Activated naive CD4-positive, alpha-beta T cell treated with anti-CD3 and anti-CD28 coated beads for 36 hours (primary cell): ENCODE measurements at places on chromosomes 12 and 14. TPM values are rescaled to one million over a fixed set of nuclear protein-coding genes. Genes with fewer than 3 reads are reported as not detected.
A peak's percentile ranks its signal among the peaks of the same experiment; 100 is the strongest.

FAM90A1 gene
- total RNA-seq, result 0.21 TPM

- no peaks in the 10 kb centered on the region for H3K4me1 ChIP-seq
- H3K4me3 ChIP-seq, result no peak overlapping the region
- no peak for DNase-seq
- H3K36me3 ChIP-seq, result peaks cover 2% of the 10 kb centered on the region
Observed at GRCh38 chr14:59406454-59407245, 58.5 kb downstream of the GPR135 start.

- no peak overlapping the region for H3K27ac ChIP-seq
- no peak for DNase-seq
- H3K27me3 ChIP-seq, result no peaks in the 10 kb centered on the region
- H3K4me3 ChIP-seq, result no peak overlapping the region
- peaks cover 8% of the 10 kb centered on the region for H3K4me1 ChIP-seq
Observed at GRCh38 chr12:104560881-104561280, 104.1 kb downstream of the CHST11 start.

DNA sequence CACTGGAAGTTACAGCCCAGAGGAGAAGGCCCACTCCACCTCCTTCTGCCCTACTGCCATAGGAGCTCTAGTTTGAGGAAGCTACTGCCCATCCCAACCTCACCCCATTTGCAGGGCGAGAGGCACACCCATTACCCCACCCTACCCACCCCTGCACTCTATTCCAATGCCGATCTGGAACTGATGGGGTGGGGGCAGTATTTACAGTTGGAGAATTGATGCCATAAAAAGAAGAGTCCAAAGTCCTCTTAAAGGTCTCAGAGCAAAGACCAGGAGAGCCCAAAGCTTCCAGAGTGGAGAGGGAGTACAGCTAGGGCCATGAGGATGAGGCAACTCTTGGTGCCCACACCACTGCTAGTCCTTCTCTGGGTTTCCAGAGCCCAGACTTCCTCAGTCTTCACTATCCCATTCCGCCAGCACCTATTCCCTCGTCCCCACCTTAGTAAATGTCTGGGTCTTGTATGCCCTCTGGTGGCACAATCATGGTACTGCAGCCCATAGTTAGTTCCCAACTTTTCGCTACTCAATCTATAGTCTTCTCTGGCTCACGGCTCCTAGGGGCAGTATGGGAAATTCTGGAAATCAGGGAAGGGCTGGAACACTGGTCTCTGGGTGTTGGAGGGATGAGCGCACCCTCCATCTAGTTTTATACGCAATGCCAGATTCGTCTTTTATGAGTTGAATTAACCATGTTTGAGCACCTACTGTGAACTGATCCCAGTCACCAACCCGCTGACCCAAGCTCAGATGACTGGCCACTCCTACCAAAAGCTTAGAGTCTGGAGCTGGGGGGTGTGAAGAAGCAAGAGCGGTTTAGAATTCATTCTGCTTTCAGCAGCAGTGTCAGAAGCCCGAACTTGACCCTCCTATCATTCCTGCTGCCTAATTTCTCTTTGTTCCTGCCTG is 6.9 kb upstream of the ADCY6 start:
- DNase-seq, result peak; percentile 74
- H3K4me1 ChIP-seq, result no peaks in the 10 kb centered on the region
- no peak overlapping the region for H3K27ac ChIP-seq
- H3K4me3 ChIP-seq, result no peak overlapping the region
- H3K27me3 ChIP-seq, result peaks cover 7% of the 10 kb centered on the region
- no peaks in the 10 kb centered on the region for H3K36me3 ChIP-seq

IFNG-AS1 gene
- total RNA-seq, result 1.2 TPM

- H3K4me3 ChIP-seq, result peak overlapping the region; percentile 78
- H3K27me3 ChIP-seq, result no peaks in the 10 kb centered on the region
- peaks cover 35% of the 10 kb centered on the region for H3K36me3 ChIP-seq
- peak overlapping the region; percentile 61 for H3K27ac ChIP-seq
- no peak for DNase-seq
- peaks cover 47% of the 10 kb centered on the region for H3K4me1 ChIP-seq
Observed at GRCh38 chr12:6556857-6557256, 1.0 kb upstream of the IFFO1 start.

CCDC197 gene
- not detected for total RNA-seq

DNA sequence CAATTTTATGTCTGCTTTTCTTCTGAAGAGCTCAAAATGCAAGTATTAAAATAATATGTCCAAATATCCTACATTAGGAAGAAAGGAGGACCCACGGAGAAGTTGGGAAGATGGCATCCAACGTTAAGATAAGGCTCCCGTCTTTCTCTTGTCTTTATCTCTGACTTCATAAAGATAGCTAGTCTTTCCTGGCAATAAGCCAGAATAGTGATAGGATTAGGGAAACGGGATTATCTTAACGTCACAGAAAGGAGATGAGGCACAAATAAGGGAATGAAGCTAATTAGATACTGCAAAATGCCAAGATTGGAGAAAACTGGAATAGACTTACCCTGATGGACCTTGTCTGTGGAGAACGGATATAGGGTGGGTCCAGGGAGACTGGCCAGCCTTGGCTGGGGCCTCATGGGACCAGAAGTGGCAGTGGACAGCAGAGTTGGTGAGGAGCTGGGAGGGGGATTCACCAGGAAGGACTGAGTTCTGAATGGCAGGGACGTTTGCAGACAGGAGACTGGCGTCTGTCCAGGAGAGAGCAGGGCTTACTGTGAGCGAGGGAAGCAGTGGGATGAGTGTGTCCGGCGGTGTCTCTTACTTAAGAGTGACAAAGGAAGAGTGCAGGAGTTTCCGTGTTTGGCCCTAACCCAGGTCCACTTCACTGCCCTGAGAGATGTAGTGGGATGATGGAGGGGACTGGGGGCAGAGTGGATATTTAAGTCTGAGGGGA is 119.9 kb downstream of the CACNA1C start:
- H3K27me3 ChIP-seq, result peaks cover 2% of the 10 kb centered on the region
- no peak for DNase-seq
- no peak overlapping the region for H3K27ac ChIP-seq
- H3K4me1 ChIP-seq, result no peaks in the 10 kb centered on the region

DNA sequence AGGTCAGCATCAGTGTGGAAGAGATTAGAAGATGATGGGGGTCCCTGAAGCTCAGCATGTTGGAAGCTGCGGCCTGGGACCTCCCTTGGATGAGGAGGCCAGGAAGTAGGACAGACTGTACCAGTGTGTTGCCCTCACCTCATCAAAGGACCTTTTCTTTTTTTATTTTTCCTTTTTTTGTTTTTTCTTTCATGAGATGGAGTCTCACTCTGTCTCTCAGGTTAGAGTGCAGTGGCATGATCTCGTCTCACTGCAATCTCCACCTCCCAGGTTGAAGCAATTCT is 16.4 kb upstream of the FAM222A start:
- H3K4me1 ChIP-seq, result no peaks in the 10 kb centered on the region
- H3K27ac ChIP-seq, result no peak overlapping the region
- no peak overlapping the region for H3K4me3 ChIP-seq
- no peaks in the 10 kb centered on the region for H3K36me3 ChIP-seq
- peaks cover 5% of the 10 kb centered on the region for H3K27me3 ChIP-seq

GRCh38 chr14:74905595-74906142 is 17.4 kb downstream of the RPS6KL1 start:
- no peak overlapping the region for H3K4me3 ChIP-seq
- H3K27ac ChIP-seq, result no peak overlapping the region
- H3K36me3 ChIP-seq, result peaks cover 25% of the 10 kb centered on the region
- no peaks in the 10 kb centered on the region for H3K27me3 ChIP-seq
- H3K4me1 ChIP-seq, result peaks cover 5% of the 10 kb centered on the region

NRIP2 gene
- total RNA-seq, result not detected

ANKRD33 gene
- not detected for total RNA-seq

MMP19 gene
- total RNA-seq, result 0.10 TPM

DNA sequence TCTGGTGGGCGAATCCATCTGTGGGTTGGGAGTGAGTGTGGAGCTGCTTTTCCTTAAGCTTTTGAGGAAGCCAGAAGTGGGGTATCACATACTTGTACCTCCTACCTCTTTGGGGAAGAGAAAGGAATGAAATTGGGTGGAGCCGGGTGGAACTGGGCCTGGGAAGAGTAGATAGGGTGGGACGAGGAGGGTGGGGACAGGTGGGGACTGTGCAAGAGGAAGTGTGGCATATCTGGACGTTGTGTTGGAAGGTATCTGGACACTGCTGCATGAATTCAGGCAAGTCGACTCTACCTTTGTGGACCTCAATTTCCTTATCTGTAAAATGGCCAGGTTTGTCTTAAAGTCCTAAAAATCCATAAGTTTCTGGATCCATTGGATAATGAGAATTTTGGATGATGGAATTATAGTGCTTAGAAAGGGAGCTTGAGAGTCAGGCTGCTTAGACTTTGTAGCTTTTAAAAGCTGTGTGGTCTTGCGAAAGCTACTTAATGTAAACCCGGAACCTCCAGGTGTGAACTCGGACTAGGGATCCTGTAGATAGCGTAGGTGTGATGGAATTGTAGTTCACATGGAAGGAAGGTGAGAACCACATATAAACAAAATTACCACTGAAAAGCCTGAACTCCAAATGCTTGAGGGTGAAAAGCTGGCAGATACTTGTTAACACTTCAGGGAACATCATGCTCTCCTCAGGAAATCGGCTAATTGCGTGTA is 2.1 kb downstream of the VRTN start:
- H3K27me3 ChIP-seq, result peaks cover 2% of the 10 kb centered on the region
- no peak overlapping the region for H3K27ac ChIP-seq
- no peaks in the 10 kb centered on the region for H3K36me3 ChIP-seq
- no peak overlapping the region for H3K4me3 ChIP-seq

DNA sequence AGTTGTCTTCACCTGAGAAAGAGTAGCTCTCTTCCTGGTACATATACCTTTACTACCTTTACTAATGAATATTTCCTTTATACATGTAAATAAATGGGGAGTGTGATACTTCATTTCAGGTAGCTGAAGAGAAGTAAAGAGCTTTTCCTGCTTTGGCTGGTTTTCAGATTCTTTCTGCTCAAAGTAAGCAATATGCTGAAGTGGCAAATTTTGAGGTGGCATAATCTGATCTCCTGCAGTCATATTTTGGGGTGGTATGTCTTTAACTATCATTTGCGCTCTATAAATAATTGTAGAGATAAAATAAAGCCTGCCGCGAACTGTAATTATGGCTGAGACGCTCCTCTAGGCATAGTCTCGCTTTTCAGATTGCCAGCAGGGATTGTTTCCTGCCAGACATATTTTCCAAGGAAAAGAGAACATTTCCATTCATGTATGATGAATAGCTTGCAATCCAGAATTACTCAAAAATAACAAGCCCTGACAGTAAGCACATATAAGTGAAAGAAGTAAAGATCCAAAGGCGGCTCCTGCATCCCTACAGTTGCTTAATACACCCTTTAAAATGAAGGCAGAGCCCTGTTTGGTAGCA is 200.7 kb downstream of the C12orf50 start:
- no peaks in the 10 kb centered on the region for H3K27me3 ChIP-seq
- no peaks in the 10 kb centered on the region for H3K36me3 ChIP-seq
- H3K4me3 ChIP-seq, result no peak overlapping the region
- H3K4me1 ChIP-seq, result no peaks in the 10 kb centered on the region
- DNase-seq, result no peak

DNA sequence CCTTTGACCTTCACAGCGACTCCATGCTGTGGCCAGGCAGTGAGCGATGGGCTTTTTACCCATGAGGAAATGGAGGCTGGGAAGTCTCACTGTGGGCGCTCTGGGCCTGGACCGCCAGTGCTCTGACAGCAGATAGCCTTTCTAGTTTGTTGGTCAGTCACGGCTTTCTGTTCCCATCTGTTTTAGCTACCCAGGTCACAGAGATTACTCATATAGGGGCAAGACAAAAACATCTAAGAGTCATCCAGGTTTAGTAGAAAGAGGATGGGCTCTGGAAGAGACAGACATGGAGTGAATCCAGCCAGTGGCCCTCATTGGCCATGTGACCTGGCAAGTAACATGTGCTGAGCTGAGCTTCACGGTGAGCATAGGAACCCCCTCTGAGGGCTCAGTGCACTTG is 68.6 kb downstream of the MARK3 start:
- DNase-seq, result no peak
- H3K36me3 ChIP-seq, result peaks cover 24% of the 10 kb centered on the region
- H3K4me3 ChIP-seq, result no peak overlapping the region
- no peaks in the 10 kb centered on the region for H3K27me3 ChIP-seq
- peaks cover 17% of the 10 kb centered on the region for H3K4me1 ChIP-seq
- H3K27ac ChIP-seq, result no peak overlapping the region

BAG5 gene
- 15.5 TPM for total RNA-seq

DNA sequence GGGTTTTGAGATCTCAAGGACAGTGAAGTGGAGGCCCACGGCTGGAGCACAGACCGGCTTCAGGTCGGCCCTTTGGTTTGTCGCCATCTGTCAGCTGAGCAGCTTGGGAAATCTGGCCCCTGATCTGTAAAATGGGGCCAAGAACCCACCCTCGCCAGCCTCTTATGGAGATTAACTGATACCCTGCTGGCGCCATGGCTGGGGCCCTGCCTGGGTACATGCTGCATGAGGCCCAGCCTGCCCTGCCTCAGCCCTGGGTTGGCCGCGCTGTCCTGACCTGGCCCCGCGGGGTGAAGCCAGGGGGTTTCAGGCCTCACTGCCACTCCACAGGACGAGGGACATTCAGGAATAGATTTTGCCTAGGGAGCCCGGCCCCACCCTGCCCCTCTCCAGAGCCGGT is 33.9 kb upstream of the MEG3 start:
- H3K27ac ChIP-seq, result no peak overlapping the region
- peaks cover 7% of the 10 kb centered on the region for H3K27me3 ChIP-seq
- DNase-seq, result no peak
- no peaks in the 10 kb centered on the region for H3K36me3 ChIP-seq
- H3K4me3 ChIP-seq, result no peak overlapping the region

FGF23 gene
- not detected for total RNA-seq

DNA sequence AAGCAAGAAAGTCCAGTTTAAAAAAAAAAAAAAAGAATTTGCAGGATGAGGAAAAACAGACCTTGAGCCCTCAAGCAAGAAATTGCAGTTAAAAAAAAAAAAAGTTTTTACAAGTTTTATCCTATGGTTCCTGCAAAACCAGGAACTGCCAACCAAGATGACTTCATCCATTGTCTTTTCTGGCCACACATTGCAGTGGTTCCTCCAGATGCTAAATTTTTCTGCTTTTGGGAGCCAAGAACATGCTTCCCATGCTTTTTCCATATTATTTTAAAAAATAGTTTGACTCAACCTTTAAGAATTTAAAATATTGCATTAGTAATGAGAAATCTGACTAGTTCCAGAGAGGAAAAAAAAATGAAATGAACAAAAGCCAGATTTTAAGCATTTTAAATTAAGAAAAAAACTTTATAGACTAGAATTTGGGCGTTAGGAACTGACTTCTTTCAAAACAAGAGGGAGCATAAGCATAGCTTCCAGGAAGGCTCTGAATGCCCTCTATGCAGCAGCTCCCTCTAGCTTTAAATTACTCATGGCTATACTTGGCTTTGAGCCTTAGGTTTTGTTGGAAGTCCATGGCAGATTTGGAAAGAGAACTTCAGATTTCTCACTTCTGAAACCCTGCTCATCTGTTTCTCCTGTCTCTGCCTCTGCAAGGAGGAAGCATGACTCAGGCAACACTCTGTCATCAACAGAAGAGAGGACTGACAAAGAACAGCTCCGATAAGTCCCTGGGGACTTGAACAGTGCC is 124.5 kb downstream of the GPR65 start:
- peaks cover 19% of the 10 kb centered on the region for H3K4me1 ChIP-seq
- peak; percentile 13 for DNase-seq
- no peak overlapping the region for H3K27ac ChIP-seq
- H3K4me3 ChIP-seq, result no peak overlapping the region
- peaks cover 3% of the 10 kb centered on the region for H3K36me3 ChIP-seq

DNA sequence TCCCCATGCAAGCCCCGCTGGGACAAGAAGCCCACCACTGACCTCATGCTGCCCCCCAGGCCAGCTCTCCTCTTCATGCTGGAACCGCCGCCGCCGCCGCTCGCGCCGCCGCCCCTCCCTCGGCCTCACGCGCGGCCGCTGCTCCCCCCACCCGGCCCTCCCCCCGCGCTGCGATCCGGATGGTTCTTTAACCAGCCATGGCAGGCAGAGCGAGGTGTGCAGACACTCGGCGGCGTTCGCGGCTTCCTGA is at the start of gene DCAF5:
Gene DCAF5 (minus strand): TSS at position 218 of the 250 bp plus-strand sequence. CDS start 141 bp downstream, at position 77.
- H3K4me3 ChIP-seq, result peak within 1 kb of the TSS; percentile 82
- peak; percentile 95 for DNase-seq
- no peaks in the 10 kb centered on the region for H3K27me3 ChIP-seq
- H3K4me1 ChIP-seq, result peaks cover 36% of the 10 kb centered on the region
